Esophagus muscularis mucosa (tissue), 4 donors: ENCODE measurements at places on chromosomes 5 and 9. TPM values are rescaled to one million over a fixed set of nuclear protein-coding genes. Genes with fewer than 3 reads are reported as not detected.

Gene CA9
- not detected for total RNA-seq

DNA sequence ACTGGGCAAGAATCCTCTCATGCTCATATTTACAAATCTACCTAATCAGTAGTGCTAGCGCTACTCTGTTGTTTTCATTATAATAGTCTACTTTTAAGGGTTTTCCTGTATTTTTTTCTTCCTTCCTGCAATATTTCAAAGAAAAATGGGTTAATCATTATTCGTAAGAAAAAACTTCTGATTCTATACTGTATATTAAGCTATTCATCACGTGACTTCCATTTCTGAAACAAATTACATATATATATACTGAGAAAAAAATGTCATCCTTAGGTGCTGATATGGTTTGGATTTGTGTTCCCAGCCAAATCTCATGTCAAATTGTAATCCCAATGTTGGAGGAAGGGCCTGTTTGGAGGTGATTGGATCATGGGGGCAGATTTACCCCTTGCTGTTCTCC, 197.0 kb downstream of the FBXL17 start:
- no peak for DNase-seq

DNA sequence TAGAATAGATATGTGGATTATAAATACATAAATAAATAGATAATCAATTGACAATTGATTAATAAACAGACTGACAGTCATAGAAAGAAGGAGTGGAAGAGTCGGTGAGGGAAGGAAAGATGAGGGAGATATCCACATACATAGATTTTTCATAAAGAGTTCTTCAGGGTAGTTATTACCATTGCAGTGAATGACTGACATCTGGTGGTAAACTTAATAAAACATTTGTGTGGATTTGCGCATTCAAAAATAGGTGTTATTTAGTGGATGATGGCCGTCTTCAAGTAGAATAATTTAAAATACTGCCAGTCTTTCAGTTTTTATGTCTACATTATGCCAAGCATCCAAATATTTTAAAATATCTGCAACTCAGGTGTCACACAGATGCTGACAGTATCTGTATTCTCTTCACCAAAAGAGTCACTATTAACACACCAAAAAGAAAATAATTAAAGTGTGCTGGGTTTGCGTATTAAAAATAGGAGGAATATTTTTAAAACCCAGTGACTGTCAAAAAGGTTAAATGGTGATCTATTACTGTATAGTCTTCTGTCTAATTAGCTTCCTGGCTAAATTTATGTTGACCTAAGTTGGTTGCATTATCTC, 78.8 kb downstream of the GIN1 start:
- no peak for DNase-seq

DNA sequence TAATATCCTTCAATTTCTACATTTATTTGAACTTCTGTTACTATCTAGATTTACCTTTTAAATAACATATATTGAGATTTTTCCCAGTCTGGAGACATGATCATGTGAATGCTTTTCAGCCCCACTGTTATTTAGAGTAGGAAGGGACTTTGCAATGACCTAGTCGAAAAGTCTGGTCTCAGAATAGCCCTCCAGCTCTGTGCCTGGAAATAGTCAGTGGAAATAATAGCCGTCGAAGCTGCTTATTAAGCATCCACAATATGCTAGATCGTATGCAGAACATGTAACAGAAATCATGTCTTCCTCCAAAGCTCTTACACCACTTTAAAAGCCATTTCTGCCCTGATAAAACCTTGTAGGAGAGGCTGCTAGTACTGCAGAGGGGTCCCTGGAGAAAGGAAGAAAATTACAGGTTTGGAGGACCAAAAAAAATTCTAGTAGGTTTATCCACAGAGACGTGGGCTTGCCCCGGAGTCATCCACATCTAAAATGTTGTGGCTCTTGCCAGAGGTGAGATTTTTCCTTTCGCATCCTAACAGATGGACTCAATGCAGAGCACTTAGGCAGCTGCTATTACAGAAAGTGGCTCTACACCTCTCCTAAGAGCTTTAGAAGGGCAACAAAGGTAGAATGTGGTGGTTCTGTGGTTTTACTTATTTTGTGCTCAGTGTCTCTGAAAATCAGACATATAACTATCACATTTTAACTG, 2.5 kb upstream of the FGF1 start:
- no peak for DNase-seq
